WTC11 (cell line): ENCODE measurements at places on chromosomes 16 and 17. TPM values are rescaled to one million over a fixed set of nuclear protein-coding genes. Genes with fewer than 3 reads are reported as not detected.

- DNase-seq = no peak
Observed at GRCh38 chr16:70704586-70704985, 18.7 kb upstream of the MTSS2 start.

DNA sequence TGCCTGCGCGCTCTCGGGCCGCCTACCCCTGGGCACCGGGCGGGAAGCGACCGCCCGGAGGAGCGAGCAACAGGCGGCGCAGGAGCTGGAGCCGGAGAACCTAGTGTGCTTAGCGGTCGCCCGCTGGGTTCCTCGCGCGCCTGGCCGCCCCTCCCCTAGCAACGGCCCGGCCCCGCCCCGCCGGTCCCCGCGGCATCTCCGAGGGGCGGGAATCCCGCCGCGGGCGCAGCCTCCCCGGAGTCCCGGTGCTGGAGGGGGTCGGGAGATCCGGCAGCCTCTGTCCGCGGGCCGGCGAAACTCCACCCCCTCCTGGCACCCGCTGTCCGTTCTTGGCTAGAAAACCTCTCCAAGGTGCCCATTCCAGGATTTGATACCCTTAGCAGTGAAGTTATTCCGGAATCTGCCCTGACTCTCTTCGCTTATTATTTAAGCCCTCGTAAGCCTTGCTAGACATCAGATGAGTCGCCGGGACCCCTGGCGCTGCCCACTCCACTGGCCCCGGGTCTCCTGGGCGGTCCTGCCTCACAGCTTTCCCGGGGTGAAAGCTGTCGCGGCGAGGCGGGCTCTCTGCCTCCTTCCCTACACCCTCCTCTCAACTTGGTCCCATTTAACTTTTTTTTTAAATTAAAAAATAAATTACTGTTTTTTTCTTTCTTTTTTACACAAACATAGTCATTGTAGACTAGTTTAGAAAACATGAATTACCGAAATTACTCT, at the start of gene RPRML:
Gene RPRML, minus strand, starts transcription at position 107 of the 717 bp plus-strand sequence. CDS start 246 bp downstream, outside the sequence.
- peak; percentile 59 for DNase-seq

DNA sequence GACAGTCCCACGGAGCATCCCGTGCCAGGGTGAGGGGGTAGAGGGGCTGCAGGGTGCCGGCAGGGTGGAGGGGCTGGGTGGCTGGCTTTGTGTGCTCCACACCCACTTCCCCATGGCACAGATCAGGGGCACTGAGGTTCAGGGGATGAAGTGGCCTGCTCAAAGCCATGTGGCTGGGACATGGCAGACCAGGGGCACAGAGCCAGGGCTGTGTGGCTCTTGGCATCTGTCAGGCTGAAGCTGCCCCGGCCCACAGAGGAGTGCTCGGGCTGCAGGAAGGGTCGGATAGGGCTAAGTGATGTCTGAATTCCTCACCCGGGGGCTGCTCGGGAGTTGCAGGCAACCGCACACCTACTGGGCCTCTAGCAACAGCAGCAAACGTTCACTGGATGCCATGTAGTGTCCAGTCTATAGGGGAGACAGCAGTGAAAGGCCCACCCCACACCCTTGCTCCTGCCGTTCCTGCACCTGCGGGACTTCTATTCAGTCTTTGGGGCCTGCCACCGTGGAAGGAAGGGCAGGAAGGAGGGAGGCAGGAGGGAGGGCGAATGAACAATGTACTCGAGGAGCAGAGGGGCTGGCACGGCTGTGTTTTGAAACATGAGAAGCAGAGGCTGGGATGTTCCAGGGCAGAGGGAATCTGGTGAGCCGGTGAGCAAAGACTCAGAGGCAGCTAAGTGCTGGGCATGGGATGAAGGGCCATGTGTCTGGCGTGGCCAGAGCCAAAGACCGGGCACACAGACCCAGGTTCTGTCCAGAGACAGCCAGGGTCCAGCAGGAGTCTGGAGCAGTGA, 15.1 kb downstream of the SLC5A10 start:
- DNase-seq = peak; percentile 47

DNA sequence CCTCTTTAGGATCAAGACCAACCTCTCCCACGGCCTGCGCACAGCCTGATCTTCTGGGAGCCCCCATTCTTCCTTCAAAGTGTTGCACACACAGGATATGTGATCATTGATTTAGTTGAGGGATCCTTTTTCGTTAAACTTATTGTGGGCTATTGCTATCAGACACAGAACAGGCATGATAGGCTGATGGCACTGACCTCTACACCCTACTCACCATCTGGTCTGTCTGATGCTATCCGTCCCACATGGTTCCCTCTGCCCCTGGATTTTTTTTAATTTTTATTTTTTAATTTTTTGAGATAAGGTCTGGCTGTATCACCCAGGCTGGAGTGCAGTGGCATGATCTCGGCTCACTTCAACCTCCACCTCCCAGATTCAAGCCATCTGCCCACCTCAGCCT, 19.2 kb upstream of the LITAF start:
- DNase-seq = no peak

- DNase-seq = peak; percentile 41
Observed at GRCh38 chr16:17657045-17657444, 186.3 kb upstream of the XYLT1 start.

GRCh38 chr16:1740781-1741490, 30.4 kb downstream of the NME3 start:
- no peak for DNase-seq

DNA sequence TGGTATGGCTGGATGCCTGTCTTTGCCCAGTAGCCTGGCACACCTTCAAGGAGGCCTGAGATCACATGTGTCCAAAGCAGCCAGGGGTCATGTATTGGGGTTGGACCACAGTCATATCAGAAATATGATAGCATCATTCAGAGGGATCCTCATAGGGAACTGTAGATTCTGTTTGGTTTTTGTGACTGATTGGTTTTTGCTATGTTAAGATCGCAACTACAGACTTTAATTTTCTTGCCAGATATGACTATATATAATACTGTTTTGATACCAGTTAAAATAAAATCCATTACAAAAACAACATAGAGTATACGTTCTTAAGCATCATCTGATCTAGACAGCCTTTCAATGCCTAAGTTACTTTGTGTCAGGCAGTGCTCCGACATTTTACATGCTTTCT, 11.8 kb upstream of the SMPD3 start:
- no peak for DNase-seq

GRCh38 chr17:82056729-82057621, 5.3 kb downstream of the GPS1 start:
- no peak for DNase-seq

GRCh38 chr16:81780350-81780749, 1.3 kb downstream of the PLCG2 start:
- DNase-seq = no peak

GRCh38 chr17:57489321-57489720, 233.0 kb downstream of the MSI2 start:
- no peak for DNase-seq

- no peak for DNase-seq
Observed at GRCh38 chr17:28470914-28471366, 2.5 kb upstream of the SLC13A2 start.

DNA sequence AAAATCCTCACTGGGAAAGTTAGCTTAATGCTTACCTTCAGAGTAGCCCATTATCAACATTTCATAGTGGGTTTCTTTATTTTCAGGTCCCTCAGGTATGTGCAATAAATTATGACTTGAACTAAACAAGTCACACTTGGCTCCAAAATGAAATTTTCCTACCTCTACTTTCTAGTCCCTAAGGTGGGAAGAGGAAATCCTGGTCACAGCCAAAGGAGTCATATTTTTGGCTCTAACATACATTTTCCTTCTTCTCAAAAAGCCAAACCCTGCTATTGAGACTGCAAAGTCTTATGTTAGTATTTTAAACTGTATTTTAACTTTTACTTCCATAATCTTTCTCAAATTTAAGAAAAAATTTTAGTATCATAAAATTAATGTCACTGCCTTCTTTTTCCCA, 128.9 kb downstream of the BRIP1 start:
- no peak for DNase-seq

DNA sequence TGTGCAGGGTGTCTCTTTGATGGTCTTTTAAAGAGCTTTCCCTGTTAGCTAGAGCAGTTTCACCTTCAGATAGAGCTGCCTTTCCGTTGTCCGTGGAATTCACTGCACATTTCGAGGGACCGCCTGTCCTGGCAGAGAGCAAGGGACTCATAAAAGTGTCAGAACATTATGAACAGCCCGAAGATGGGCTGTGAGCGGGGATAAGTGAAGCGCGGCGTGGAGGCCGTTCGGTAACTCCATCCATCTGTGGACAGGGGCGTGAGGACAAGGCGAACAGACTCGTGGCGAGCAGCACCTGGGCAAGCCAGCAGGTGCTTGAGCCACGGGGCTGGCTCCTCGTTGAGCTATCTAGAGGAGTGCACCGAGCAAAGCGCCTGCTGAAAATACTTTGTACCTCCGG, 371.2 kb downstream of the MAF start:
- no peak for DNase-seq

GRCh38 chr16:21285314-21285713, 7.2 kb upstream of the CRYM start:
- no peak for DNase-seq

- DNase-seq = peak; percentile 17
Observed at GRCh38 chr17:14372905-14373613, 72.2 kb downstream of the HS3ST3B1 start.

DNA sequence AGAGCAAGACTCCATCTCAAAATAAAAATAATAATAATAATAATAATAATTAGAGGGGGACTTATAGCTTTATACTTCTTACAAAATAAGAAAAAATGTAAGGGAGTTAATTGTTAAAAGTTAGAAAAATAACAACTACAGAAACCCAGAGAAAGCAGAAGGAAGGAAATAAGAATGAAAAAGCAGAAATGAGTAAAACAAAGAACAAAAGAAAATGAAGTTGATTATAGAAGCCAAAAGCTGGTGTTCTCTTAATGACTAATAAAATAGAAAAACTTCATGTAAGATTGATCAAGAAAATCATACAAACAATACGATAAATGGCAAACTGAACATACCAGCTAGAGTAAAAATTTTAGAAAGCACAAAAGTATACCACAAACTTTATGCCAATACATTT, 6.8 kb upstream of the NSMCE1 start:
- no peak for DNase-seq

DNA sequence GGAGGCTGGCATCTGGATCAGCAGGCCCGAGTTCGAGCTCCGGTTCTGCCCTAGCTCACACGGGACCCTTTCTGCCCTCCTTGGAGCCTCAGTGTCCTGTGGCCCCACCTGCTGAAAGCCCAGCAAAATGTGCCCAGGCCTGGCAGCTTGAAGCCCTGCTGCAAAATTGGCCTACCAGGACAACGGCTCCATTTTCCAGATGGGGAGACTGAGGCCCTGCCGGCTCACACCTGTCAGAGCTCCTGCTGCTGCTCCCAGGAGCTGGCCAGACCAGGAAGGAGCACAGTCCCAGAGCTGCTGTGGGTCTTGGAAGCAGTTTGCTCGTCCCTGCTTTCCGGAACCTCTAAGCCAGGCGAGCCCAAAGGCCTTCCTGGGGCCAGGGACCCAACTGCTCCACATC, 17.4 kb downstream of the ZNF469 start:
- DNase-seq = no peak

GRCh38 chr16:69522732-69523404, 42.9 kb upstream of the NFAT5 start:
- no peak for DNase-seq

GRCh38 chr17:15377200-15377599, 35.8 kb upstream of the TEKT3 start:
- no peak for DNase-seq

DNA sequence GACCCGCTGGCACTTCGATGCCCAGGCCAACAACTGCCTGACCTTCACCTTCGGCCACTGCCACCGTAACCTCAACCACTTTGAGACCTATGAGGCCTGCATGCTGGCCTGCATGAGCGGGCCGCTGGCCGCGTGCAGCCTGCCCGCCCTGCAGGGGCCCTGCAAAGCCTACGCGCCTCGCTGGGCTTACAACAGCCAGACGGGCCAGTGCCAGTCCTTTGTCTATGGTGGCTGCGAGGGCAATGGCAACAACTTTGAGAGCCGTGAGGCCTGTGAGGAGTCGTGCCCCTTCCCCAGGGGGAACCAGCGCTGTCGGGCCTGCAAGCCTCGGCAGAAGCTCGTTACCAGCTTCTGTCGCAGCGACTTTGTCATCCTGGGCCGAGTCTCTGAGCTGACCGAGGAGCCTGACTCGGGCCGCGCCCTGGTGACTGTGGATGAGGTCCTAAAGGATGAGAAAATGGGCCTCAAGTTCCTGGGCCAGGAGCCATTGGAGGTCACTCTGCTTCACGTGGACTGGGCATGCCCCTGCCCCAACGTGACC, 5.0 kb downstream of the WFIKKN2 start:
- no peak for DNase-seq

DNA sequence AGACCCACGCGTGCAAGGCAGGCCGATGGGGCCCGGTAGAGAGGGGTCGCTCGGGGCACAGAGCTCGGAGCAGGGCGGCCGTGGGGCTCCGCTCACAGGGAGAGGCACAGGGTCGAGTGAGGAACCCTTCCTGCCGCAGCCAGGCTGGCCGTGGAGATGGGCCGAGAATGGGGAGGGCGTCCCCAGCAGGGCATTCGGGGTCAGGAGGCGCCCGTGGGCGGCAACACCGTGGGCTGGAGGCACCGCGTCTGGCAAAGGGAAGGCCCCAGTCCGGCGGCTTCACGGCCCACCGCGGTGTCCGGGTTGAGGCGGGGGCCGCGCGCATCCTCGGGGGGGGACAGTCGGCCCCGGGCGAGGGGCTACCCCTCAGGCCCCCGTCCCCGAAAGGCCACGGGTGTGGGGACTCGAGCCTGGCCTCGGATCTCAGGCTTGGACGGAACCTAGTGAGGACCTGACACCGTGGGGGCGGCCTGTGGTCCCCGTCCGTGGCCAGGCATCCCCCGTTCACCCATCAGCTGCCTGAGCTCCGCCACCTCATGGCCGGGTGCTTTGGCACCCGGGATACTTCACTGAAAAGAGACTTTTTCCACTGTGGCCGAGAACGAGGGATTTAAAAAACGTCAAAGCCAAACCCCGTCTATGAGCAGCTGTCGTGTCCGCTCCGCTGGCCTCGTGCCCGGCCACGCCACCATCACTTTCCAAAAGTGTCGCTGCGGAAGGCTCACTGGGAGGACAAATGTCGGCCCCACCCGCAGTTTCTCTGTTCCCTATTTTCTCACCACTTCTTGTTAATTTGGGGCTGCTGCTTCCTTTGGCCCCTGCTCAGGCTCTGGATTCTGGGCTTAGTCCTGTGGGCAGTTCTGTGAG, 73.6 kb downstream of the METRNL start:
- no peak for DNase-seq

DNA sequence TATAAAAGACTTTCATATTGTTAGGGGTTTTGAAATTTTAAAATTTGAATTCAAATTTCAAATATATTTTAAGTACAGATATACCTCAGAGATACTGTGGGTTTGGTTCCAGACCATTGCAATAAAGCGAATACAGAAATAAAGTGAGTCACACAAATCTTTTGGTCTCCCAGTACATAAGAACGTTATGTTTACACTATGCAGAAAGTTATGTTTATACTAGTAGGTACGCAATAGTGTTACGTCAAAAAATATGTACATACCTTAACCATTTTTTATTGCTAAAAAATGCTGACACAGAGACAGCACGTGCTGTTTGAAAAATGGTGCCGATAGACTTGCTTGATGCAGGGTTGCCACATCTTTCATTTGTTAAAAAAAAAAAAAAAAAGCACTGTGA, 19.7 kb downstream of the NUP88 start:
- no peak for DNase-seq

Gene KCNJ18
- total RNA-seq = not detected in 3 replicates

Gene TBC1D3H
- not detected in 3 replicates for total RNA-seq

Gene DNAH2
- total RNA-seq = 0.17 to 0.34 TPM (median 0.27 TPM) in 3 replicates

Gene KRTAP4-5
- total RNA-seq = not detected in 3 replicates

Gene GOSR2
- total RNA-seq = 37.6 to 45.8 TPM (median 40.1 TPM) in 3 replicates

Gene CTRL
- total RNA-seq = 1.7 to 3.6 TPM (median 2.8 TPM) in 3 replicates
